ENCODE measurements at places on chromosomes 3 and 15.

DNA sequence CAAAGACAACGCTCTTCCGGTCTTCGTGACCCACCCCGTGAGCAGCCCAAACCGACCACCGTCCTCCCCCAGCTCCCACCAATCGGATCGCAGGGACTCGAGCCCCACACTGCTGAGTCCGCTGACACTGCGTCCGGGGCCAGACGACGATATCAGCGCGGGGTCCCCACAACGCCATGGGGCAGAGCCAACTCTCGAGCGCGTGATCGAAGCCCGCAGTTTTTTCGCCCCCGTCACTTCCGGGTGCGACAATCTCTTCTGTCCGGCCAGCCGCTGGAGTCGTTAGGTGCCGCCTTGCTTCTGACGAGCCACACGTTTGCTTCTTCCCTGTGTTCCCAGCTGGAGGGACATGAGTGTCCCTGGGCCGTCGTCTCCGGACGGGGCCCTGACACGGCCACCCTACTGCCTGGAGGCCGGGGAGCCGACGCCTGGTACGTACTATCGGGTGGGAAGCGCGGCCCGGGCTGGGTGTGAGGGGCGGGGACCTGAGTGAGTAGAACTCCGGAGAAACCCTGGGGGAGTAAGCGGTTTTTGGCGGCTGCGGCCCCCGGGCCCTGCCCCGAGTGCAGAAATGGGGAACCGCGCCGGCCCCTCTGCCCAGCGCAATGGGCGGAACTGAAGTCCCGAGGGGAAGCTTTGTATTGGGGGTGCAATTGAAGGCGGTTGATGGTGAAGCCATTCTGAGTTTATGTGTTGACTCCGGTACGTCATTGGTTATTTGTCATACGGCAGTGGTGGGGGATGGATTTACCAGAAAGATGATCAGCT, at the start of gene BLOC1S6:
BLOC1S6 (plus strand) TSS at position 285 of the 768 bp plus-strand sequence; CDS start at position 350, 65 bp downstream.
- DNase-seq = peak; percentile 91

- no peak for DNase-seq
These were observed 1121.8 kb downstream of the ROBO2 start for GRCh38 chr3:78161736-78162135.

GRCh38 chr15:79540551-79540950, 108.4 kb downstream of the MINAR1 start:
- peak; percentile 65 for DNase-seq

- DNase-seq = no peak
These were observed 60.1 kb downstream of the SLC12A1 start for GRCh38 chr15:48266024-48266689.

- DNase-seq = no peak
These were observed 241.1 kb upstream of the TOPAZ1 start for GRCh38 chr3:44000586-44000985.

DNA sequence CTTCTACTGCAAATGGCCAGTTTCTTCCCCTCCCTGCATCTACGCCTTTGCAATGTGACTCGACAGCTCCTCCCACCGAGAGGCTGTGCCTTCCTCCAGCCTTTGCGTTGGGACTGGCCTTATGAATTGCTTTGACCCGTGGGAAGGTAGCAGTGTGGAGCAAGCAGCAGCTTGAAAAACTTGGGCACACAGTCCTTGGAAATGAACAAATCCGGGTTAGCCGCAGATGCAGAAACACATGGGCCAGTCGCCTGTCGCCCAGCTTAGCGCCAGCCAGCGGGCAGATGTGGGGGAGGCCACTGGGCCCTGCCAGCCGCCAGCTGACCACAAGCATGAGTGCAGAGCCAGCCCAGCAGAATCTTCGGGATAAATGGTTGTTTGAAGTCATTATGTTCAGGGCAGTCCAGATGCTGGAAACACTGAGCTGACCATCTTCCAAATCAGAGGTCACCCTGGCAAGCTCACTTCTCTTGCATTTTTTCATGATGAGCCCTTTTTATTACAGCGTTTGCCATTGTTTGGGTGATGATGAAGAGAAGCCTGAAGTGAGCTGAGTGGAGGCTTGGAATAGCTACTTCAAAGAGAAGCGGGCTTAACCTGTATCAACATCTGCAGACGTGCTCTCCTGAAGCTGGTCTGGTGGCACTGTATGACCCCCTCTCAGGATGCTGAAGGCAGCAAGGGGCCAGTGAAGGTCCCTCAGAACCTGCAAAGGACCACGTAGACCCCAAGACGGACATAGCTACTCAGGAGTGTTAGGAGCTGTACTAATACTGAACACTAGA, 9.8 kb downstream of the SELENOS start:
- DNase-seq = no peak

GRCh38 chr15:82808634-82809041, 790 bp upstream of the WHAMM start:
- DNase-seq = no peak

GRCh38 chr3:152737021-152737908, 97.7 kb upstream of the P2RY1 start:
- DNase-seq = peak; percentile 11

DNA sequence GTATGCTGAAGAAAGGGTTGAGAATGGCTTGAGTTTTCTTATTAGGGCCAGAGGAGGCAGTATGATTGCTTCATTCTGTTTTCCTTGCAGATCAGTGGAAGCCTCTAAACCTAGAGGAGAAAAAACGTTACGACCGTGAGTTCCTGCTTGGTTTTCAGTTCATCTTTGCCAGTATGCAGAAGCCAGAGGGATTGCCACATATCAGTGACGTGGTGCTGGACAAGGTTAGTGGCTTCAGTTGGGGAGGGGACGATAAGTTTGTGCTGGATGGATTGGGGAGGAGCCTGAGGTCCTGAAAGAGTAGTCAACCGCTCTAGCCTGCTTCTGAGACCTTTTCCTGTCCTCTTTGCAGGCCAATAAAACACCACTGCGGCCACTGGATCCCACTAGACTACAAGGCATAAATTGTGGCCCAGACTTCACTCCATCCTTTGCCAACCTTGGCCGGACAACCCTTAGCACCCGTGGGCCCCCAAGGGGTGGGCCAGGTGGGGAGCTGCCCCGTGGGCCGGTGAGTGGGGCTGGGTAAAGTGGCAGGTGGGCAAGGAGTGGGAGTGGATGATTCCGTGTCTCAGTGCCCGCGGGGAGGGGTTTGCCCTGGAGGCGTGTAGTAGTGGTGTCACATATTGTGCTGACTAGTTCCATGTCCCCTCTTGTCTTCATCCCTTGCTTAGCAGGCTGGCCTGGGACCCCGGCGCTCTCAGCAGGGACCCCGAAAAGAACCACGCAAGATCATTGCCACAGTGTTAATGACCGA, 8.5 kb downstream of the EIF4G1 start:
- peak; percentile 72 for DNase-seq

DNA sequence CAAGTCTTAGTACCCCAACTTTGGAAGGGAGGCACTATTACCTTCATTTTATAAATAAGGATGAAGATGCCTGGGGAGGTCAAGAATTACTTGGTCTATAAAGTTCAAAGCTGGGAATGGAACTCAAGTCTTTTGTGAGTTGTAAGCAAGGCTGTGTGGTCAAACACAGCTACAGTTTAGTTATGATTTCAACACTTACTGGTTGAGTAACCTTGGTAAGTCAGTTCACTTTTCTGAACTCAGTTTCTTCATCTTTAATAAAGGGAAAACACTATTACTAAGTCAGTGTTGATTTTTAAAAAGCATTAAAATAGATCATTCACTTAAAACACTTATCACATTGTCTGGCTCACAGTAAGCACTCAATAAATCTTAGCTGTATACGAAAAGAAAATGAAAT, 200.4 kb upstream of the ADAMTS9 start:
- DNase-seq = no peak

All from inflammatory macrophage treated with lipopolysaccharide for 1 hour (primary cell).